ENCODE measurements at places on chromosomes 6 and 20.

DNA sequence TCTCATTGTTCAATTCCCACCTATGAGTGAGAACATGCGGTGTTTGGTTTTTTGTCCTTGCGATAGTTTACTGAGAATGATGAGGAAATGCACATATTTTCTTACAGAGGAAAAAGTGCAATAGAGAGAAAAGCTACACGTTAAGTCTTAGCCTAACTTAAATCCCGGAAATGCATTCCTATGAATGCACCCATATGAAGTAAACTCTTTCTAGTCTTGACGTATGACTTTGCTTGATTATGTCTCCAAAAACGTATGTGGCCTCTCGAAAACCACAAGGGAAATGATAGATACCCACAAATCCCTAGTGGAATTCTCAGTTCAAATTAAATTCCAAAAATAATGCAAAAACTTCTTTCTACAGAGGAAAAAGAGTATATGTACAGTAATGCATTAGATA, 90.7 kb upstream of the SASH1 start:
- peak; percentile 74 for DNase-seq

DNA sequence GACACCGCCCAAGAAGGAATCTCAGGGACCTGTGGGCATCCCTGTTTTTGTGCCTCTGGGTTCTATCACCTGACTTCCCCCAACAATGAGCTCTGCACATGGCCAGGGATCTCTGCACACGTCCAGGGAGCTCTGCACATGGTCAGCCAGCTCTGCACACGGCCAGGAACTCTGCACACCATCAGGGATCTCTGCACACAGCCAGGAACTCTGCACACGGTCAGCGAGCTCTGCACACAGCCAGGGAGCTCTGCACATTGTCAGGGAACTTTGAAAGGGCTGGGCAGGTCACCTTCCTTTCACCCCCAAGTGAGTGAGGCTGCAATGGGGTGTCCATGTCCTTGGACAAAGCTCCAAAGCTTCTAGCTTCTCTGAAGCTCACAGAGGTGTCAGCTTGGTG, 5.2 kb upstream of the SLCO4A1 start:
- no peak for DNase-seq

- DNase-seq, result no peak
These were observed 399.5 kb downstream of the PHF3 start for GRCh38 chr6:64034910-64035655.

DNA sequence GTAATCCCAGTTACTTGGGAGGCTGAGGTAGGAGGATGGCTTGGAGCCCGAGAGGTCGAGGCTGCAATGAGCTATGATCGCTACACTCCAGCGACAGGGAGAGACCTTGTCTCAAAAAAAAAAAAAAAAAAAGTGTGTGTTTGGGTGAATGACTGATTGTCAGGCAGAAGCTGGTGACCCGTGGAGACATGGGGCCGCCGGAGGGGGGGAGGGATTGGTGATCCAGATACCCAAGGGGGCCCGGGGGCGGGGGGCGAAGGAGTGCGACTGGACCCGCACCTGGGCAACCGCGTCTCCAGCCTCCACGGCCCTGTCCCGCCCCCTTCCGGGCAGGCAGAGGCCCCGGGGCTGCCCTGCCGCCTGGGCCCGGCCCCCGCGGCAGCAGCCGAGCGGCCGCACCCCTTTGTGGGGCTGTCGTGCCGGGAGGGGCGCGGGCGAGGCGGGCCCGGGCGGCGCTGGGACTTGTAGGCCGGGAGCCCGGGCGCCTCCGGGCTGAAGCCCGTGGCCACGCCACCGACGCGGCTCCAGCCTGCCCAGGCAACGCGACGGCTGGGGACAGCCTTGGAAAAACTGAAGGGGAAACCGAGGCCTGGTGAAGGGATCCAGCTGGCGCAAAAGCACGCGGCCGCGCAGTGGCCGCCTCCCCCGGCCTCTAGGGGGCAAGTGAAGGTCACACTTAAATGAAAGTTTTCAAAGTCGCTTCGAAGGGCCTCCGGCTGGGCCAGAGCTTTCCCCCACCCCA, 2.1 kb upstream of the RBM38 start:
- DNase-seq, result peak; percentile 71

GRCh38 chr6:53293691-53294090, 55.1 kb downstream of the ELOVL5 start:
- no peak for DNase-seq

- DNase-seq, result no peak
These were observed 3.8 kb downstream of the IL17A start for GRCh38 chr6:52189974-52190373.

DNA sequence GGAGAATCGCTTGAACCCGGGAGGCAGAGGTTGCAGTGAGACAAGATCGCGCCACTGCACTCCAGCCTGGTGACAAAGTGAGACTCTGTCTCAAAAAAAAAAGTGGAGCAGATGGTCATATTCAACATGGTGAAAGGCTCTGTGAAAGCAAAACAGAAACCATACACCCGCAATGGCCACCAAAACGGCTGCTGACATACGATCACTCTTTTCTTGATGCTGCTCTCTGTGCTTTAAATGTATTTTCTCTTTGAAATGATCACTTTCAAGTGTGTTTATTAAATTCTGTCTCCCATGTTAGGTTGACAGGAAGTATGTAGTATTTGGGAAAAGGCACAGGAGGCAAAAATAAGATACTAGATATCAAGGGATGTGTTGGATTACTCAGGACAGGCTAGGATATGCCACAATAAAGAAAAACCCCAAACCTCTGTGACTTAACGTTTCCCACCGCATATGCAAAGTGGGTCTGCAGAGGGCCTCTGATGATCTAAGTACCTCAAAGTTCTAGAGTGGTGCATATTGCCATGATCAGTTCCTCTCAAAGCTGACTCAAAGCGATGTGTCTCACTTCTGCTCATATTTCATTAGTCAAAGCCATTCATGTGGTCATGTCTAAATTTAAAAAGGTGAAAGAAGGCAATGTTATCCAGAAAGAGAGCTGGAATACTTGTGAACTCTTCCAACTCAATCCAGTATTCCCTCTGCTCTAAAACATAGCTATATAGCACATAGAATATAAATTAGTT, 155.1 kb upstream of the SOX4 start:
- DNase-seq, result no peak

GRCh38 chr20:44280387-44280786, 30.6 kb downstream of the FITM2 start:
- no peak for DNase-seq

- peak; percentile 14 for DNase-seq
These were observed 130.8 kb upstream of the RIPOR2 start for GRCh38 chr6:25066593-25066992.

Data from AG10803 (cell line).